Retina (tissue), 1 donor: ENCODE measurements at places on chromosomes 7 and 10.

- DNase-seq = no peak
These were observed 15.7 kb upstream of the CDK1 start for GRCh38 chr10:60762554-60762953.

DNA sequence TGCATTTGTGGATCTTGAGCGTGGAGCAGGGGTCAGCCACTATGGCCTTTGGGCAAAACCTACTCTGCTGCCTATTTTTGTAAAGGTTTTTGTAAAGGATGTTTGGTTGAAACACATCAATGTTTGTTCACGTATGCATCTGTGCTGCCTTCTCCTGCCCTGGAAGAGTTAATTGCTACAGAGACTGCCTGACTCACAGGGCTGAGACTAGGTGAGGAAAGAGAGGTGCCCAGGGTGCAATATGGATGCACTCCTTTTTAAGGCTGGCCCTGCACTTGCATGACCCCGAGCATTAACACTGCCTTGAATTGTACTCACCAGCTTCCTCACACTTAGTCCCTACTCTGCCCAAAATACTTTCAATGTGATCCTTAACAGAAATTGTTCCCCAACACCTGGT is 20.9 kb upstream of the NAMPT start:
- DNase-seq = no peak

GRCh38 chr10:98235846-98236245 is 32.1 kb downstream of the LOXL4 start:
- DNase-seq = no peak

DNA sequence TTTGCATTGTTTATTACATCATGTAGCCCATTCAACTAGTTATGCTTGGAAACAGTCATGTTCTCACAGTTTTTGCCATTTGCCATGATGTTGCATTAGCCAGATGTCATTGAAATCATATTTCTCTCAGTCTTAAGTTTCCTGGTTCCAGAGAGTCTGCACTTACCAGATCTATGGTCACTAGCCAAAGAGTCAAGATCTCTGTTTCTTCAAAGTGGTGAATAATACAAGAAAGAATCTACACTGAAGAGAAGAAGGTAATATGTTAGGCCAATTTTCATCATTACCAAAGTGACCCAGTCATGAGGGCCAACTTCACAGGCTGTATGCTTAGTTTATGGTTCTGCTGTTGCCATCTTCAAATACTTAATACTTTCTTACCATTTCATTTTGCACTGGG is 89.0 kb upstream of the PHYHIPL start:
- DNase-seq = no peak

GRCh38 chr10:65032867-65033769 is 1511.9 kb downstream of the REEP3 start:
- no peak for DNase-seq

DNA sequence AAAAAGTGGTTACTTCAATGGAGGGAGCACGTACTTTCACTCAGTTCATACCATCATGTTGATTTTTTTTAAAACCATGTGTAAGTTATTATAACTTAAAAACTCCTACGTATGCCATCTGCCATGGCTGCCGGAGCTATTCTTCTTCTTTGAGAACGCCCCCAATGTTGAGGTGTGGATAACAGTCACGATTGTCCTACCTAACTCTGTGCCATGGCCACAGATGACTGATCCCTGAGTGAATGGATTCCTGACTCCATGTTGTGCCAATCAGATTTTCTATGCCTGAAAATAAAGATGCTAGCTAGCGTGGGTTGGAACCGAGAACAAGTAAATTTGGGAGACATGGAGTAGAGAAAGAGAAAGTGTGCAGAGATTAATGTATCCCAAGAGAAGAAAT is 5.3 kb downstream of the MCMBP start:
- DNase-seq = no peak

- DNase-seq = peak; percentile 64
These were observed at the start of gene CCDC3 for GRCh38 chr10:13001041-13001886. TSS of gene CCDC3 (minus strand) at chr10:13001713. CDS start at chr10:13001570, 143 bp downstream.

DNA sequence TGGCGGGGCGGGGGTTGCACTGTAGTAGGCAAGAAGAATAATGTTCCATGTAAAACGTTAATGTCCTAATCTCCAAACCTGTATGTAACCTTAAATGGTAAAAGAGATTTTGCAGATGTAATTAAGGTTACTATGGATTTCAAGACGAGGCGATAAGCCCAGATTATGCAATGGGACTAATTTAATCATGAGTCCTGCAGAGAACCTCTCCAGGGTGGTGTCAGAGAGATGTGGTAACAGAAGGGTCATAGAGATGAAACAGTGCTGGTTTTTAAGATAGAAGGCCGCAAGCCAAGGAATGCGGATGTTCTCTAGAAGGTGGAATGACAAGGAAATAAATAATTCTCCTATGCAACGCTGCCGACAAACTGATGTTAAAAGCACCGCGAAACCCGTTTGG is 57.1 kb downstream of the UBE3C start:
- no peak for DNase-seq

- DNase-seq = no peak
These were observed 27.2 kb downstream of the EZH2 start for GRCh38 chr7:148856891-148857290.

- peak; percentile 75 for DNase-seq
These were observed 2.6 kb downstream of the GJD4 start for GRCh38 chr10:35607475-35608327.

GRCh38 chr10:33664070-33664469 is 329.6 kb upstream of the NRP1 start:
- no peak for DNase-seq

DNA sequence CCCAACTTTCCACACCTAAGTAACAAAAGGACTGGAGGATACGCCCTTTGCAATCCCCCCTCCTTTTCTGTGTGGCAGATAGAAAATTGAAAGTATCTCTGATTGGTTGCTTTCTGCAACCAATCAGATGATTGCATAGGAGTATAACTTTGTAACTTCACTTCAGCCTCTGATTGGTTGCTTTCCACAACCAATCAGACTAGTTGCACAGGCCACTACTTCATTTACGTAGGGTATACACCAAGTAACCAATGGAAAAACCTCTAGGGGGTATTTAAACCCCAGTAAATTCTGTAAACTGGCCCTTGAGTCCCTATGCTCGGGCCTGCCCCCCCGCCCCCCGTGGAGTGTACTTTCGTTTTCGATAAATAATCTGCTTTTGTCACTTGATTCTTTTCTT is 1080.4 kb downstream of the CNTNAP2 start:
- no peak for DNase-seq

- DNase-seq = no peak
These were observed 13.2 kb downstream of the TACR2 start for GRCh38 chr10:69403519-69403918.

- DNase-seq = no peak
These were observed 56.9 kb upstream of the PPP1R3C start for GRCh38 chr10:91689731-91690168.

- no peak for DNase-seq
These were observed 69.7 kb upstream of the FGFR2 start for GRCh38 chr10:121667948-121668313.

DNA sequence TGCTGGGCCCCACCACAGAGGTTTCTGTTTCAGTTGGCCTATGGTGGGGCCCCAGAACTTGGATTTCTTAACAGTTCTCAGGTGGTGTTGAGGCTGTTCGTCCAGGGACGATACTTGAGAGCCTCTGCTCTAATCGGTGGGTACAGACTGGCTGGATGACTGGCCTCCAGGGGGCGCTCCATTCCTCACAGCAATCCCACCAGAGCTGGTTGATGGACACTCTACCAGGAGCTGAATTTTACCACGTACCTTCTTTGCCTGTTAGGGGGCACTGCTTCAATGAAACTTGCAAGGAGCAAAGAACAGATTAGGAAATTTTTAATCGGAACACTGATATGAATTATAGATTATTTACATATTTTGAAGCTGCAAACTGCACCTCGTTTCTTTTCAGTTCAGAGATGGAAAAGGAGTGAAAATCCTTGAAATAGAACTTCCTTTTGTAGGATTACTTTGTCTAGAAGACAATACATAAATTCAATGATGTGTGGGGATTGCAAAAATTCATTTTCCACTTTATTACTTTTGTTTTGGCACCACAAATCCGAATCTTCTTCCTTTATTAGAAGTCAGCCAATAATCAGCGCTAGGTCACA is 44.8 kb downstream of the KBTBD2 start:
- DNase-seq = peak; percentile 74

- no peak for DNase-seq
These were observed 7.5 kb upstream of the KMT2E start for GRCh38 chr7:105006367-105007136.

- no peak for DNase-seq
These were observed 4.6 kb downstream of the ARPC1B start for GRCh38 chr7:99379043-99379577.

- DNase-seq = no peak
These were observed 66.8 kb downstream of the MKI67 start for GRCh38 chr10:128059266-128059981.

GRCh38 chr7:4906682-4907081 is 23.2 kb upstream of the RADIL start:
- DNase-seq = no peak

GRCh38 chr7:100632951-100633717 is 8.2 kb downstream of the TFR2 start:
- peak; percentile 74 for DNase-seq

- DNase-seq = no peak
These were observed 77.5 kb downstream of the MGMT start for GRCh38 chr10:129544205-129545202.

DNA sequence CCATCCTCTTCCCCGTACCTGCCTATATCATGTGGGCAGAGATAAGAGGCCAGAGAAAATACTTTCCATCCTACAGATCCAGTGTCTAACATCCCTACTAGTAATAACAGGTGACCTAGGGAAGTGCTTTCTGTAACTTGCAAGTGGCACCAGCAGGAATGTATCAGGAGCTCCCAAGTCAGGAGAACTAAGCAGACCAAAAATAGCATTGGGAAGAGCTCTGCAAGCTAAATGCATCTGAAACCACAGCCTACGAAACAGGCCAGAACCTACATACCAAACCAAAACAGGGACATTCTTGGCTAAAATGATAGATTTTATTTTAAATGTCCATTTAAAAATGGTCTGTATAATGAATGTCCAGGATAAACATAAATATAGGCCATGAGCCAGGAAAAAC is 680.8 kb downstream of the PHTF2 start:
- DNase-seq = no peak

DNA sequence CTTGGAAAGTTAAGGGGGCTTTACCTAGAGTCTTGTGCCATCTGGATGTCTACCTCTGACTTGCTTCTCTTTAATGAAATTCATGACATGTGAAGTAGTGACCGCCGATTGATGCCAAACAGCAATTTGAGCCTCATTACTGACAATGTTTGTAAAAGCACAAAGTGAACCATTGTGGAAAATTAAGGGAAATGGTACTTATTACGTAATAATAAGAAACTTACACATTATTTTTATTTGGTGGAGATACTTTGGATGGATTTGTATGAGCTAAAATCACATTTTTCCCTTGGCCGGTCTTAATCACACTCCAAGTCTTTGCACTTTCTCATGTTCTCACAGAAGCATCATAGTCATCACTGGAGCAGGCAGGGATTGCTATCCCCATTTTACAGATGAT is 265.1 kb upstream of the KLF6 start:
- DNase-seq = no peak

- DNase-seq = no peak
These were observed 49.6 kb downstream of the RBM17 start for GRCh38 chr10:6138456-6138855.

GRCh38 chr7:69892790-69893189 is 294.5 kb downstream of the AUTS2 start:
- no peak for DNase-seq

- DNase-seq = no peak
These were observed 43.3 kb upstream of the MTURN start for GRCh38 chr7:30091491-30091912.

DNA sequence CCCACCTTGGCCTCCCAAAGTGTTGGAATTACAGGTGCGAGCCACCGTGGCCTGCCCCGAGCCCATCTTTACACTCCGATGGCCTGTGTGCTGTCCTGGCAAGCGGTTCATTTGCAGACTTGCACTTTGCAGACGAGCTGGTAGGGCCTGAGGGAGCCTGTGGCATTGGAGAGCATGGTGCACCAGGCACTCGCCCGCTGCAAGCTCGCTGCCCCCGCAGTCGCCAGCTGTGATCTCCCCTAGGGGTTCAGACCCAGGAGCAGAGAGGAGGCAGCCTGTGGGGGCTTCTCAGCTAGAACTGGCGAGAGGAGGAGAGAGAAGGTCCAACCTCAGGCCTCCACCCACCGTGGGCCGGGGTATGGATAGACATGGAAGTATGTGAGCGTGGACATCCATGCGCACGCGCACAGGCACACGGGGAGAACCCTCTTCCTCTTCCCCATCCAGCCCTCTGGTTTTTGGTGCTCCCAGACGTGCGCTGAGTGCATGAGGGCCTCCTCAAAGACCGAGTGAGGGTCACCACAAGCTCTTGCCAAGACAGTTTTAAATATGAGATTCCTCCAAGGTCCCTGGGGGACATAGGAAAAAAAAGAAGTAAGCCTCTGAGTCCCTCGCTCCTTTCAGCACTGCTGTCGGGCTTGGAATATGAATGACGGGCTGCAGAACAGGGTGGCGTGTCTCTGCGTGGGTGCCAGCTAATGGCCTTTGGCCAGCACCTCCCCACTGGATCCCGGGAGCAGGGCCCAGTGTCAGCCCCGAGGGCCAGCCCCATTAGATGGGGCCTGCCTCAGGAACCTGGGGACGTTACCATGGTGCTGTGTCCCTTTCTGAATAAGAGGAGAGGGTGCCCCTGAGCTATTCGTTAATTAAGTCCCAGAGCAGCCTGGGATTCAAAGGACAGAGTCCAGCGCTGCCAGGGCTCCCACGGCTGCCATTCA is 15.1 kb upstream of the TTYH3 start:
- DNase-seq = peak; percentile 85

GRCh38 chr10:69418052-69418752 is 1.5 kb upstream of the TACR2 start:
- no peak for DNase-seq

DNA sequence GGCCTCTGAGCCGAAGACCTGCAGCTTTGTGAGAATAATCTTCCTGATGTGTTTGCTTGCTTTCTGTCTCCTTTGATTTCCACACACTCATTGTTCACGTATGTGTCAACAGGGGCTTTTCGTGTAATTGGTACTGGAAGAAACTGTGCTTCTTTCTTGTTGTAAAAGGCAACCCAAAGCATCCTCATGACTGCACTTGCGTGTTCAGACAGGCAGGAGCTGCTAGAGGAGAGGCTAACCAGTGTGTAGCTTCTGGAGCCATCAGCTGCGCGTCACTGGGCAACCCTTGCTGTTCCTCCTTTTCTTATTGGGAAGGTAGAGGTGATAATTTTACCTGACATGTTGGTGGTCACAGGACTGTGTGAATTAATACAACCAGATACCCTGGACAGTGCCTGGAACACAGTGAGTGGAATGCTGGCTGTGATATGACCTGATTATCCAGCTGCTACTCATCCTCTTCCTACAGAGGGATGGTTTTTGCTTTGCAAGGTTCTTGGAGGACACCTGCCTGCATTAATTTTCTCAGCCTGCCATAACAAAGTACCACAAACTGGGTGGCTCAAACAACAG is 213.0 kb downstream of the ABCA13 start:
- DNase-seq = no peak

DNA sequence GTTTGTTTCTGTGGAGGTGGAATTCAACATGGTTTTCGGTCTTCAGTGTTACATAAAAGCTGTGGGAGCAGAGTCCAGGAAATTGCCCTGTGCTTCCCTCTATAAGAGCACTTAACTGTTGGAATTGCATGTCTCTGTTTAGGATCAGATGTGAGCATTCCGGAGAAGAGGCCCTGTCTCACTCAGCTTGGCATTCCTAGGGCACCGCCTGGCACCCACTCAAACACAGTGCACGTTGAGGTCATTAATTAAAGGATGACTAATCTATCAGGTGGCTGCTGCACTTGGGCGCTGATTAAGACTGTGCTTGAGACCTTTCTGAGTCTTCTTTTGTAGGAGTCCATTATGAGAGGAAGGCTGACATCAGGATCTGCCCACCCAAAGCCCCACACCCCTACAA is 82.8 kb upstream of the VIPR2 start:
- DNase-seq = no peak
